ENCODE measurements at places on chromosomes 2 and 18.

GRCh38 chr2:220955776-220956175 lies 616.3 kb downstream of the EPHA4 start:
- DNase-seq, result no peak

GRCh38 chr2:201233192-201233811 lies 27.0 kb upstream of the CASP8 start:
- DNase-seq, result no peak

- DNase-seq, result no peak
Observed at GRCh38 chr18:6022074-6022444, 126.7 kb upstream of the TMEM200C start.

DNA sequence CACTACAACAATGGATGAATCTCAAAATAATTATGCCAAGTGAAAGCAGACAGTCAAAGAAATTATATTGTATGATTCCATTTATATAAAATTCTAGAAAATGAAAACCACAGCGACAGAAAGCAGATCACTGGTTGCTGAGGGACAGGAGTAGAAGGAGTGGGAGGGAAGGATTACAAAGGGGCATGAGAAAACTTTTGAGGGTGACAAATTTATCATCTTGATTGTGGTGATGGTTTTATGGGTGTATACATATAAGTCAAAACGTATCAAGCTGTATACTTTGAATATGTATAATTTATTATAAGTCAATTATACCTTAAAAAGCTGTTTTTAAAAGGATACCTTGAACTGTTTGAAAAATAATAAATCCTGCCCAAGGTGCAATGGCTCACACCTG lies 27.7 kb downstream of the ATF2 start:
- no peak for DNase-seq

DNA sequence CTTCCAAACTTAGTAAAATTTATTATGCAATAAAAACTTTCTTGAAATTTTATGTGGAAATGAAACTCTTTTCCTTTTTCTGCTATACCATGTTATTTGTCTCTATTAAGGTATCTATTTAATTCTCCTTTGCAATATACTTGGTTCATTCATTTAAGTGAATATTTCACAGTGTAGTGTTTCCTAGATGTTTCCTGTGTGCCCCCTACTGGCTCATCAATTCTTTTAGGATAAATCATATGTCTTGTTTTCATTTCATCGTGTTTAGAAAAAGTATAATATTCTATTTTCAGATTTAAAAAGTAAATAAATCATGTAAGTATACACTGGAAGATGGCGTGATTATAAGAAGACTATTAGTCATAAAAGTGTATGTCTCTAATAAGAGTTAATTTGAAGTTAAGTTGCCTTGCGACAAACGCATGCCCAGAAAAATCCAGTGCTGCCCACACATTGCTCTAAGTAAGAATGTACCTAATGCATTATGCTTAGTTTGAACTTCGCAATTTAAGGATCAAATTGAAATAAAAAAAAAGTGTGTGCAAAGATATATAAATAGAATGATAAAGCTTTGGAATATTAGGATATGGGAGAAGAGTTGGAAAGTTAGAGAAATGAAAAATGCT lies 525.4 kb downstream of the KCNJ3 start:
- DNase-seq, result no peak

GRCh38 chr2:61338447-61338846 lies 132.4 kb downstream of the USP34 start:
- DNase-seq, result no peak

DNA sequence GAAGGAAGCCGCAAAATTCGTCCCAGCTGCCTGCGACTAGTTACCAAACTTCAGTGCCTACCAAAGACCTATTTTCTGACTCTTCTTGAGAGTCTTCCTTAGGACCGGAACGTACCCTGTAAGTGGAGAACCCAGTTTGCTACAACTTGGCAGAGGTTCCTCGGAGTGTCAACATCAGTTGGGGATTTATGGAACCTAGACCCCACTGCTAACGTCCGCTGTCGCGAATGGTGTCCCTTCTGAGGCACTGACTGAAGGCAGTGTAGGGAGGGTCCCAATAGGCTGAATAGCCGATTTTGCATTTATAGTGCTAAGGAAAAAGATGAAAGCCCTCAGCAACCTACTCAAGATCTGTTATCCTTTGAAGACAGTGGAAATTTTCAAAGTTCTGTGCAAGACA lies 568 bp upstream of the STK17B start:
- DNase-seq, result no peak

DNA sequence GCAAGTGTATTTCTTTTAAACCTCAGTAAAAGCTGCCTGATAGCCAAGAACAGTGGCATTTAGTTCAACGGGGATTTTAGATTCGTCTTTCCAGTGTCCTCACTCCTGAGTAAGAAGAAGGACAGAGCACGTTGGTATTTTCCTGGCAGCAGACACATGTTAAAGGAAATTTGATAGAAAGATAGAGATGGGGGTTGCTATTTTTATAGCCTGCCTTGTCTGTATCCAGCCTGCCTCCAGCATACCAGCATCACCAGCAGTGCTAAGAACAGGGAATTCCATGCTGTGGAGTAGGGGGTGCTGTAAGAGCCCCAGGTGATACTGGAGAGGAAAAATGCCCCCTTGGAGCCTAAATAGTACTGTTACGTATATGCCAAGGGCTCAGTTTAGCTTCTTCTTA lies 1.1 kb upstream of the SMYD1 start:
- DNase-seq, result no peak

- no peak for DNase-seq
Observed at GRCh38 chr18:59481436-59481835, 122.4 kb upstream of the LMAN1 start.

- no peak for DNase-seq
Observed at GRCh38 chr2:170218456-170218855, 40.5 kb downstream of the MYO3B start.

DNA sequence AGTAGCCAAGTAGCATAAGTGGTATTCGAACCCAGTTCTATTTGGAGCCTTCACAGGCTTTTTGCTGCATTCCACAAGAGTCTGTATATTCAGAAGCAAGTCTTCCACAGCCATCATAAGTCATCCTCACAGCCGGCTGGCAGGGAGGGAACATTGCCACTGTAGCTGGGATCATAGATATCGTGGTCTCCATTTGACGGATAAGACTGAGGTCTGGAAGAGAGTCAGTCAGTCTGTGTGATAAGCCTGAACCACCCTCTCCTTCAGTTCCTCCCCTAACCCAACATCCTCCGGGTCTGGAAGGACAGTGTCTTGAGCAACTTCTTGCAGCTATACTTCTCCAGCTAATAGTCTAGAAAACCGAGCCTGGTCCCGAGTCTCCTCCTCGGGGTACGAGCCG lies 17.0 kb upstream of the C1QL2 start:
- no peak for DNase-seq

GRCh38 chr2:28610583-28611201 lies 114.8 kb downstream of the PLB1 start:
- DNase-seq, result no peak

DNA sequence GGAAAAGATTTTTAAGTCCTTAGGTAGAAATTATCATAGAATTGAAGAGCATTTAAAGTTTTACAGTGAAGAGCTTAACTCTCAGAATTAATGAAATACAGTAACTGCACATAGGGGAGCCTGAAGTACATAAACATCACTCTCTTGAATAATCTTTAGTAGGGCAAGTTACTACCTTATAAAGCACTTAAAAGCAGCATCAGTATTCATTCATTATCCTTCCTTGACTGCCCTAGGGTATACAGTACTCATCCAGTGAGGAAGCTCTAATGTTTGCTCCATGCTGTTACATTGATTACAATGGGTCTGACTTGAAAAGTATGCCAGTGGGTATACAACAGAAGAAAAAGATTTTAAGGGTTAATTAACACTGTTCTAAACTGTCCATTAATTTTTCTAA lies 66.5 kb downstream of the ATF2 start:
- no peak for DNase-seq

DNA sequence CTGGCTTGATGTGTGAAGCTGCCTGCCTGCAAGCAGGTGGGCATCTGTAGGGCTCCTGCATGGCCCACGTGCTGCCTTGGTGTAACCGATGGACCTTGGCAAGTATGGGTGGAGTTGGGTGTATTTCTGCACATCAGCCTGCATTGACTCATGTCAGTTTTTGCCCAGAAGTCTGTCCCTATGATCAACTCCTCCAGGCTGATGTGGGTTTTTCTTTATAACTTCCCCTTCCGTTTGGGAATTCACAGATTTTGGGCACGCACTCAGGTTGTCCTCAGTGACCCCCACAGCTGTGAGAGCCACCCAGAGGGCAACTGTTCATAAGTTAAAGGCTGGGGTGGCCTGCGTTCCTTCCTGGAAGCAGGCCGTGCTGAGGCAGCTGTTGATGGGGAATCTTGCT lies 123.3 kb downstream of the NCK2 start:
- no peak for DNase-seq

GRCh38 chr2:218644721-218645120 lies 14.7 kb downstream of the ZNF142 start:
- no peak for DNase-seq

DNA sequence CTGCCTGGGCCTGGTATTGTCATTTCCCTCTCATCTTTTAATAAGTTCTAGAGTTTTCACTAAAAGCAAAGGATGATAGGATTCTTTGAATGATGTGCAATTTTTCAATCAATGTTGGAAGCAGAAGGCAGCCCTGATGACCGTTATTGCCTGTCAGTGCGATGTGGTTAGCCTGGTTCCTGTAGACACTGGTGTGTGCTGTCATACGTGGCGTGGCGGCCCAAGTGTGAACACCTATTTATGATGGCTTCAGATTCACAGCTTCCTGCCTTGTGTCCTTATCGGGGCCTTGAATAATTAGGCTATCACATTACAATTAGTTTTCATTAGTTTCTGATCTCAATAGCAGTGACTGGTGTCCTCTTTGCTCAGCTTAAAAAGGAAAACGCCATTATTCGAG lies 218.5 kb downstream of the TPGS2 start:
- DNase-seq, result no peak

- DNase-seq, result no peak
Observed at GRCh38 chr2:207248702-207249377, 83.1 kb upstream of the KLF7 start.

- no peak for DNase-seq
Observed at GRCh38 chr2:6748406-6749067, 117.2 kb downstream of the CMPK2 start.

DNA sequence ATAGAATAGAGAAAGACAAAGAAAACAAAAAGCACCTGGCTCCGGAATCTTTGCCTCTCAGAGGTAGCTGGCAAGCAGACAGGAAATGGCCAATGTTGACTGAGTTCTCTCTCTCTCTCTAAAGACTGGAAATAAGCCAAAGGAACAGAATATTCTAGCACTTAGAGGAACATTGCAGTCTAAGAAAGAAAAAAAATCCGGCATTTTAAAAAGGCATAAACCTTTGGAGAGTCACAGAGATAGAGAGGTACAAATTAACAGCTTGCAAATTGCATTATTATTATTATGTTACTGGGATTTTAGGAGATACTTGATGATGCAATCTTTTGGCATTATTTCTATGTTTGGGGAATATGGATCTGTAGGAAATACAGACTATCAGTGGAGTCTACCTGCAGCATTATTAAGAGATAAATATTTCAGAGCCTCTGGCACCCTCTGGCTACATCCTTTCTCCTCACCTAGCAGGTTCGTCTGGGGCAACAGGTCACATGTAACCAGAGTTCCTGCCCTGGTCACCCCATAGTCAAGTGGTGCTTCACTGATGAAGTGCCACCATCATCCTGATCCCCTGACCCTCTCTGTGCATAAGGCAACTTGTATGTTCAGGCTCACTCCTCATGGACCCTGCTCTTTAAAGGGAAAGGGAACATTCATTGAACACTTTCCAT lies 318.9 kb upstream of the ACVR2A start:
- no peak for DNase-seq

DNA sequence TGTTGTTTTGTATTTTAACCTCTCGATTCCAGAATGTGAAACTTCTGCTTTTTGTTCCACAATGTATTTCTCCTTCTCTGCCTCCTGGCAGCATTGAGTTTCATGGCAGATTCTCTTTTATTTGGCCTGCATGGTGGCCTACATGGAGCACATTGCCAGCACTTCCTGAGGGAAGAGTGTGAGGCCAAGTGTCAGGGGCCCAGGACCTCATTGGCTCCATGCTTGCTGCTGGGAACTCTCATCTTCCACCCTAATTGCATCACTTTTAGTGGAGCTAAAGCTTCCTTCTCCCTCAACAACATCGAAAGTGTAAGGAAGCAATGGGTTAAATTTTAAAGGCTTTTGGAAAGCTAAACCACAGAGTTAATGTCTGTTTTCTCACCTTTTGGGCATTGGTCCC lies 9.5 kb downstream of the TRIB2 start:
- DNase-seq, result no peak

- DNase-seq, result no peak
Observed at GRCh38 chr2:235866373-235866772, 301.8 kb downstream of the GBX2 start.

- no peak for DNase-seq
Observed at GRCh38 chr2:156803967-156804366, 367.8 kb downstream of the GPD2 start.

GRCh38 chr18:36912887-36913286 lies 84.0 kb downstream of the KIAA1328 start:
- no peak for DNase-seq

DNA sequence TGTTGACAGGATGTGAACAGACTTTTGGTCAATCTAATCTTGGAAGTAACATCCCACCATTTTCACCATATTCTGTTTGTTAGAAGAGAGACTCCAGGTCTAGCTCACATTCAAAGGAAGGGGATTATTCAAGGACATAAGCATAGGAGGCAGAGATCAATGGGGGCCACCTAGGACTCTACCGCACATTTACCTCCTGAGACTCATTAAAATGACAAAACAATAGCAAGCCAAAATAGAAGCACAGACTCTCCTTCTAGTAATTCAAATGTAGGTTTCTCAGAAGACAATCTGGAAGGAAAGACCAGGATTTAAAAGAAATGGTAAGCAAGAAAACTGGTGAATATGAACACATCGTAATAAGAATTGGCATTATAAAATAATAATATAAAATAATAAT lies 156.4 kb upstream of the KYNU start:
- DNase-seq, result no peak

DNA sequence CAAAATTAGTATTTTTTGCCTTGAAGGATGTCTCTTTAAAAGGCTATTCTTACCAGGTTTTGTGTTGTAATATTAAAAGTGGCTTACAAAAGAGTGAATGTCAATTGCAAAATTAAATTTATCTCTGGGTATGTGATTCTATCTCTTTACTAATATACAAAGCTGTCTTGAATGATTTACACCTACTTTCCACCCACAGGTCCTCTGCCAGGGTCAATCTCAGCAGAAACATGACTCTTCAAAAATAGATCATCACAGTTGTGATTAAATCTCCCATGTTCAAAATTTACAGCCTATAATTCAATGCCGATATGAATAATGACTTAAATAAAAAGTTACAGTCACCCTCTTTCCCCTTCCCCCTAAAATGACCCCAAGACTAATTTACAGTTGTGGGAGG lies 78.8 kb downstream of the SLC8A1 start:
- DNase-seq, result no peak
